ENCODE measurements at places on chromosomes 1 and 21.

DNA sequence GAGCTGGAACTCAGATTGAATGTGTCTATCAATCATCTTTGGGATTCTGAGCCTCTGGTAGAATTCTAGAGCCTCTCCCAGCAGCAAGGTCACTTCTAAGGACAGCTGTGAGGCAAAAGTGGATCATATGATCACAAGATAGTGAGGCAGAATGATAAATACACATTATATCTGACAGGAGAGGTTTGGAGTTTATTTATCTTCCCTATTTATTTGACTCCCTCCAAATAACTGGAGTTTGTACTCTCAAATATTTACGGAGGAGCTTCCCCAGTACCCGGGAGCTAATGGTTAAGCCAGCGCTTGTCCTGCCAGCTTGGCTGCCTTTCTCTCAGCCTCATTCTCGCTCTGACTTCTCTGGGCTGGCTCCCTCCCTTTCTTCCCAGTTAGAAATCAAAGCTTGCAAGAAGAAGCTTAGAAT lies 2.3 kb downstream of the HMGCS2 start:
- DNase-seq = no peak

GRCh38 chr1:55860798-55861519 lies 645.8 kb upstream of the USP24 start:
- no peak for DNase-seq

DNA sequence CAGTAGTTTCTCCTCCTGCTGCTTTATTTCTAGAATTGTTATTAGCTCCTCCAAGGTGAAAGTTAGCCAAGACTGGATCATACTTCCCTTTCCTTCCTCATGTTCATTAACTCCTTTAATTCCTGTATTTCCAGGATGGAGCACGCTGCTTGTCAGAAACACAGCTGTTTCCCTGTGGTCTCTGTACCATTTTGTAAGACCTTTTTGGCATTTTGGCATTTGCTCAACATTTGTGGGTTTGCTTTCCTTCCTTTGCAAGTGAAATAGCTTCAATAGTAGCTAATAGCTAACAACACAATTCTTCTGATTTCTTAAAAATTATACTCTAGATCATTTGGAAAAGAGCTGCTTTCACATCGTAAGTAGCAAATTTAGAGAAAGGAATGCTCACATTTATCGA lies 44.3 kb upstream of the HPDL start:
- no peak for DNase-seq

DNA sequence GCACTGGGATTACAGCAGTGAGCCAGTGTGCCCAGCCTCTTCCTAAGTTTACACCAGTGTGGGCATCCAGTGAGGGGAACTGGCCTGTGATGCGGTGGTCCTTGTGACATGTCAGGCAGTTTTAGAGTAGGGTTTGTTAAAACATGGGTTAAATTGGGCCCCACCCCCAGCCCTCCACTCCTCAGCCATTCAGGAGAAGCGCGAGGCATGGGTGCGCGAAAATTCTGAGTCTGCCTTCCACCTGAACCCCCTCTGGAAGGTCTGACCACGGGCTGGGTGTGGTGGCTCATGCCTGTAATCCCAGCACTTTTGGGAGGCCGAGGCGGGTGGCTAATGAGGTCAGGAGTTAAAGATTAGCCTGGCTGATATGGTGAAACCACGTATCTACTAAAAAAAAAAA lies 51.7 kb downstream of the SKI start:
- DNase-seq = no peak

DNA sequence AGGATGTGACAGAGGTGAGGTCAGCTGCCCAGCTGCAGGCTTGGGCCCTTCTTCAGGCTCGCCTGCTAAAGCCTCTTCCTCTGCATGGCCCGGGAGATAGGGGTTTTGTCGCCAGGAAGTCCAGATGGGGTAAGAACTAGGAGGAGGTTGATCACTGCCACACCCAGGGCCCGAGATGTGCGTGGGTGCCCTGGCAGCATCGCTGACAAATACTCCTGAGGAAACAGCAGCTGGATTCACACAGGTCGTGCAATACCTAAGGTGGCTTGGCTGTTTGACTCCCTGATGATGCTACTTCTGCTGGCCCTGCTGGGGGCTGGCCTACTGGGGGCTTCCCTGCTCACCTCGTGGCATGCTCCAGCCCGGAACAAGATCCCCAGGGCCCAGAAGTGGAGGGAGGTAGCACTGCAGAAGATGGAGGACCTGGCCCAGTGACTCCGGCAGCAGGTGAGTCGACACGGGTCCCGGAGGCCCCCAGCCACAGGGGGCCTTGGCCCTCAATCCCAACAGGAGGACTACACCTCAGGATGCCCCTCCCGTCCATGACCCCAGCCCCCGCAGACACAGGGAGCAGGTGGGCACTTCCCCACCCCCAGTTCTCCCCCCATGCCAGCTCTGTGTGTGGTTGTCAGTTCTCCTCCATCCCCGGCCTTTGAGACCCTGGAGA lies 29.6 kb downstream of the FAAH start:
- no peak for DNase-seq

- DNase-seq = no peak
These were observed 30.2 kb downstream of the NDC1 start for GRCh38 chr1:53807916-53808315.

DNA sequence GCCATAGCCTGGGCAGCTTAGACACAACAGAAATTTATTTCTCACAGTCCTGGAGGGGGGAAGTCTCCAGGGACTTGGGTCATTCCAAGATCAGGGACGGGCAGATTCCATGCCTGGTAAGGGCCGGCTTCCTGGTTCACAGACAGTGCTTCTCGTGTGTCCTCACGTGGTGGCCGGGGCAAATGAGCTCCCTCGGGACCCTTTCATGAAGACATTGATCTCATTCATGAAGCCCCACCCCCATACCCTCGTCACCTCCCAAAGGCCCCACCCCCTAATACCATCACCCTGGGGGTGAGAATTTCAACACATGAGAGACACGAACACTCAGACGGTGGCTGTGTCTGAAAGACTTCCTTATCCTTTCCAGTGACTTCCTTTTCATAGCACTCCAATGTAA lies 51.5 kb downstream of the ACOT7 start:
- no peak for DNase-seq

DNA sequence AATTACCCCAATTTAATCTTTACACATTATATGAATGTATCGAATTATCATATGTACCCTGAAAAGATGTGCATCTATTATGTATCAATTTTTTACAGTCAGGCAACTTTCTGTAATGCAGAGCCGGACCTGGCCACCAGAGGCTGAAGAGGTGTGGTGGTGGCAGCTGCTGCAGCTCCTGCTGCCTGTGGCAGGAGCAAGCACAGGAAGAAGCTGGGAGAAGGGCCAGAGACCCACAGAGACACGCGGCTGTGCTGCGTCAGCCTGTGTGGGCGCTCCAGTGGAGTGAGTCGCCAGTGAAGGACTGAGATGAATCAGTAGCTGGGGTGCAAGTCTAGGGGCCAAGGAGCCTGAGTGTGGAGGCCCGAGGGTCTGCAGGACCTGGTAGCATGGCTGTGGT lies 74.3 kb upstream of the COG2 start:
- DNase-seq = peak; percentile 85

DNA sequence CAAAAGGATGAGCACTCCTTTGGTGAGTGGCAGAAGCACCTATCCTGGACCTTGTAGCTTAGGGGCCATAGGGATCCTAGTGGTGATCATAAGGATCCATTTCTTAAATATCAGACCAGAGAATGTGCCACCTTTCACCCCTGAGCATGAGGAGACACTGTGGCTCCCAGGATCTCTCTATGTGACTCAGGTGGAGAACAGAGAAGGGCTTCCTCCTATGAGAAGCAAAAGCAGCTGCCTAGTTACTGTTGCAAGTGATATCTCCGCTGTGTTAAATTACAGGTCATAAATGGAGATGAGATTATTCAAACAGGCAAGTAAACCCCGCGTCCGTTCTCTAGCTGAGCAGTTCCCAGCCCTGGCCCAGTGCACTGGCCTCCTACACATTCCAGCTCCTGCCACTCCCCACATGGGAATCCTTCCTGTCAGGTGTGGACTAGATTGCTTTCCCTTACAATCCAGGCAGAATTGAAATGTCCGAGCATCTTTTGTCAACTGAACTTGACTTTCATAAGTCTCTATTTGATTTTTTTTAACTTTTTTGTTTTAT lies 26.3 kb downstream of the CLEC20A start:
- no peak for DNase-seq

- DNase-seq = no peak
These were observed 14.1 kb downstream of the TATDN3 start for GRCh38 chr1:212805767-212806166.

DNA sequence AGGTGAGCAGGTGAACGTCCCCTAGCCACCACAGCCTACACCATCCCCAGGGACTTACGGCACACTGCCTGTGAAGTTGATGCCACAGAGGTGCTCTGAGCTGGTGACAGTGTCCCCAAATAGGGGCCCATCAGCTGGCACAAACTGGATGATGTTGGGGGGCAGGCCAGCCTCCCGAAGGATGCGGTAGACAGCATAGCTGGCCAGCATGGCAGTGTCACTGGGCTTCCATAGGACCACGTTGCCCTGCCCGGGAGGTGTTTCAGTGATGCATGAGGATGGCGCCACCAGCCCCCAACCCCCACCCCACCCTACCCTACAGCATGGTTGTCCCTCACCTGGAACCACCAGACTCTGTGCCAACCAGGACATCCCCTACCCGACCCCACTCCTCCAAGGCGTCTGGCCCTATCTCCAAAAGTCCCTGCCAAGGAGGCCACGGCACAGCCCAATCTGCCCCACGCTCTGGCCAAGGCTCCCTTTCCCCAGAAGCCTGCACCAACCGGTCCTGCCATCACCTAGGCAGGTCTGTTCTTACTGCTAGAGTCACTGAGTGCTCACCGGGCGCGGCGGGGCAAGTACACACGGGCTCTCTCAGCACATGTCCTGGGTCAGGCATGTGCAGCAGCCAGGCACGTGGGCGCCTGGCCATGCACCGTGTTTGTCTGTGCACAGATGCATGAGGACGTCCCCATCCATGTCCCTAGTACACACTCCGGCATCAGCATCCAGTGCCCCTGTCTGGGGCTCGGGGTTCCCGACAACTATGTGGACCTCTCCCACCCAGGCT lies 20.5 kb downstream of the ALDH4A1 start:
- no peak for DNase-seq

DNA sequence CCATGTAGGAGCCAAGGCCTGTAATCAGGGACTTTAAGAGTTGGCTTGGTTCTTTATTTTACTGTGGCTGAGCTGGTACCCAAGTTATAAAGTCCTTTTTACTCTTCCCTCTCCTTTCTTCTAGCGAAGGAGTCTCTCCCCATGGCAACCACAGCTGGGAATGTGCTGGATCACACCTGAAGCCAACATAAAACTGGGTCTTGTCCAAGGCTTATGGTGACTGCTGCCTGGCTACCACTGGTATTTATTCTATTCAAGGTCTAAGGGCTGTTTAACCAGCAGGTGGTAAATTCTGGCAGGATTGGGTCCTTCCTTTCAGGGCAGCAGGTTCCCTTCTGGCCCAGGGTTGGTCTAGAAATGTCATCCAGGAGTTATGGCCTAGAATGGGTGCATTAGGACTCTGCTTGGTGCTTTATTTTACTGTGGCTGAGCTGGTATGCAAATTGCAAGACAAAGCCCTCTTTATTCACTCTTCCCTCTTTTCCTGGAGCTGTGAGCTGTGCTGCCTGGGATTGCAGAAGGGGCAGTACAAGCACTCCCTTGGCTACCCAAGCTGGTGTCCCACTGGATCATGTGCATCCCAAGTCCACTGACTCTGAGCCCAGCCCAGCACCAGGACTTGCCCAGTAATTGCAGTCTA lies 26.6 kb downstream of the SLC22A15 start:
- DNase-seq = no peak

DNA sequence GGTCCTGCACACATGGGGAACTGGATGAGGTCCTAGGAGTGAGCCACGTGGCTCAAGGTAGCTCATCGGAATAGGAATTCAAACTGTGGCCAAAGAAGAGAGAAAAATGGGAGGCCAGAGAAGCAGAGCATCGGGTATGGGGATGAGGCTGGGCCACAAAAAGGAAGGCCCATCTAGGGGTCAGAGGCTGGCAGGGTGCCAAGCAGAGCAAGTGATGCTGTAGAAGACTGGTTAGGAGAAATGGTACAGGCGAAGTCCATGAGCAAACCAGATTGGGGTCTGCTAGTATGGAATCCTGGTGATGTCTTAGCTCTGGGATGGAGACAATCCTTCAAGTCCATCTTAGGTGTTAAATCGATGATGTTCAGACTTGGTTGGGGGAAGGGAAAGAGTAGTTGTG lies 68.0 kb downstream of the TEX35 start:
- DNase-seq = no peak

DNA sequence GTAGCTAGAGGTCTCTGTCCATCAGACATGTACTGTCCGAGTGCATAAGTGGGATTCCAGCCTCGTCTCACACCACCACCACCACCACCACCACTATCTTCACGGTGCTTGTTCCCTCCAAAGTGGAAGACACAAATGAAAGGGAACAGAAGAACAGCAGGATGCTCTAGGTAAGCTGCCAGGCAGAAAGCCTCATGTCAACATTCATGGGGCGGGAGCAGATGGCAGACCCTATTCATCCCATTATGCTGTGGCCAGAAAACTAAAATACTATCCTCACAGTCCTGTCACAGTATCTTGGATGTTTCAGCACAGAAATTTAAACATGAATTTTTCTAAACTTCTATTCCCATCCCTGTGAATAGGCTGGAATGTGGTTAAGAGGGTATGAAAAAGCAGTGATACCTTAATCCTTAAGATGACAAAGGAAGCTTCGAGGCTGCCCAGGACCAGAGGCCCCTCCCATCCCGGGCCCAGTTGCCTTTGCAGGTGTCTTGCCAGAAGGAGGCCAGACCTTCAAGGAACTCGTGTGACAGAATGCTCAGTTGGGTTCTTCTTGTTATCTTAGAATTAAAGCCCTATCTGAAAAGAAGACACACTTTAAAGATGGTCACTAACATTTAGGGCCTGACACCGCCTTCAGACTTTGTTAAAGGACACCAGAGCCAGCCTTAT lies 24.7 kb downstream of the APCS start:
- no peak for DNase-seq

GRCh38 chr1:112701227-112702066 lies 5.5 kb downstream of the RHOC start:
- no peak for DNase-seq

GRCh38 chr1:8217011-8217711 lies 100.8 kb upstream of the SLC45A1 start:
- no peak for DNase-seq

- DNase-seq = peak; percentile 20
These were observed 257.3 kb downstream of the CAMTA1 start for GRCh38 chr1:7042322-7043190.

GRCh38 chr1:216123446-216124191 lies 299.6 kb downstream of the USH2A start:
- no peak for DNase-seq

DNA sequence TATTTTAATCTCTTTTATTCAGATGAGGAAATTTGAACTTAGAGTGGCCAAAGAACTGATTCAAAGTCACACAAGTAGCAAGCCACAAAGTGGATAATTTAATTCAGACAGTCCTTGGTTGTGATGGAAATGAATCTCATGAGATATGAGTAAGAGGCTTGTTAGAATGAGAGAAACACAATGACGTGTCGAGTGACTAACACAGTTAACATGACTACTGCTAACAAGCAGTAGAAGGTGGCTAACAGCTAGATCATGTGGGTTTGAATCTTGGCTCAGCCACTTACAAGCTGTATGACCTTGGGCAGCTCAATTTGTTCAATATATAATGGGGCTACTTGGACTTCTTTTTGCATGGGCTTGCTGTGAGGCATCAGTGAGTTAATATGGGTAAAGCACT lies 104.5 kb upstream of the LMO4 start:
- peak; percentile 99 for DNase-seq

Data from RCC 7860 (cell line).